ENCODE measurements at places on chromosomes 3 and 15.

DNA sequence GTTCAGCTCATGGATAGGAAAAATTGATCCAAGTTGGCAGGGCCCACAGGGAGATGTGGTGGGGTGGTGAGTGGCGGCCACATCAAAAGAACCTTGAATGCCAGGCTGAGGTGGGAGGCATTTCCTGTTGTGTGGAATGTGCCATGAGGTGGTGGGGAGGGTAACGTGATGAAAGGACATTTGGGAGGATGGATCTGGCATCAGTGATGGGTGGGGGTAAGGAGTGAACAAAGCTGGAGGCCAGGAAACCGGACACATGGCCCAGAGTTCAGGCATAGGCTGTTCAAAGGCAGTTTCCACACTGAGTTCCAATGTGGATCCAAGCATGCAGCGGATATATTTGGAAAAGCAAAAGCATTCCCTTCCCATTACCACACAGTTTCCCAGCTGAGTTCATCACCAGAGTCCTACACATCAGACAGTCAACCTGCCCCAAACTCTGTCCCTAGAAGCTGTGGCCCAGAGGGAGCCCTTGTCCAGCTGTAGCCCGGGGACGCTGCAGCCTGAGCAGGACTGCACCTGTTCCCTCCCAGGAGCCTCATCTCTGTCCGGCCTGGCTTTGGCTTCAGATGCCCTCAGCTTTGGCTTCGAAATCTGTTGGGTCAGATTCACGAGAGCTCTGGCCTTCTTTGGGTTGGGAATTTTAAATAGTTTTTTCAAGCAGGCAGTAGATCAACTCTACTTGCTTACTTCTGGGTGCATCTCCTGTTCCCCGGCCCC lies 37.8 kb upstream of the GOLGA6B start:
- no peak for DNase-seq

GRCh38 chr3:40213556-40213955 lies 96.0 kb upstream of the EIF1B start:
- DNase-seq, result no peak

GRCh38 chr3:107263269-107264021 lies 113.8 kb upstream of the CCDC54 start:
- DNase-seq, result no peak

DNA sequence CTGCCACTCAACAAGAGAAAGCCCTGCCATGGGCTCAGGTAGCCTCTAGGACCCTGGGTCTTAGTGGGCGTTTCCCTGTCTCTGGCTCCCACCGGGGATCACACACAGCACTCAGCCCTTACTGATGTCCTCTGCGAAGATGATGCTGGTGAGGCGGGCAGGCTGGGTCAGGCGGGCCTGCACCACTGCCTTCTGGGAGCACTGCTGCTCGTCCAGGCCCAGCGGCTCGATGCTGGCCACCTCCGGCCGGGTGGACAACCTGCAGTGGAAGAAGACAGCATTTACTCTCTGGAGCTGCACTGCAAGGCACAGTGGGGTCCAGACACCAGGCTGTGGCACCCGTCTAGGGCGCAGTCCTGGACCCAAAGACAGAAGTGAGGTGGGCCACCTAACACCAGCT lies 20.5 kb downstream of the NUP210 start:
- no peak for DNase-seq

DNA sequence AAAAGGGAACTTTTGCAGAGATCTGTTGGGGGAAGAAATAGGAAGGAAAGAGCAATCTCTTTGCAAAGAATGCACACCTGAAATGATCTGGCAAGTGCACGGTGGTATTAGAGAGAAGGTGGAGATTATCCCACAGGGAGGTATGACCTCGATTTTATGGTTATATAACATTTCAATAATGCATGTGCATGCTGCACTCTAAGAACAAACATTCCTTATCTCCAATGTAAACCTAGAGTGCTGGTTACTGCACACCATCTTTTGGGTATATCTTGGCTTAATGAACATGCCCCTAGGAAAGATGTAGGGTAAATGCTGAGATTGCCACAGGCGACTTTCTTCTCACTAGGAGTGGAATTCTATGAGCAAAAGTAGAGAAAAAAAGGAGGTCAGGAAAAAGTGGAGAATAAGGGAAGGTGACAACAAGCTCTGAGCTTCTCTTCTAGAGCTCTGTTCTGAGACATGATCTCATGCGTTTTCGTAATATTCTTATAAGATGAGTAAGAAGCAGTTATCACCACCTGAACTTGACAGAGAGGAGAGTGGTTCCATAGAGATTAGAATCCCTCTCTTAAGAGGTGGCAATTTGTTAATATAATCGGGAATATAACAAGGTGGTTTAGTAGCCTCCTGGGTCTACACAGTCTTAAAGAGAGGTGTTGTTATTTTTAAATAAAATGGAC lies 117.5 kb upstream of the TMC3 start:
- DNase-seq, result no peak

- no peak for DNase-seq
Measured at GRCh38 chr3:141275511-141275910, 43.9 kb downstream of the PXYLP1 start.

- no peak for DNase-seq
Measured at GRCh38 chr3:14691239-14691638, 16.3 kb downstream of the C3orf20 start.

- no peak for DNase-seq
Measured at GRCh38 chr3:140416666-140417065, 261.2 kb upstream of the TRIM42 start.

DNA sequence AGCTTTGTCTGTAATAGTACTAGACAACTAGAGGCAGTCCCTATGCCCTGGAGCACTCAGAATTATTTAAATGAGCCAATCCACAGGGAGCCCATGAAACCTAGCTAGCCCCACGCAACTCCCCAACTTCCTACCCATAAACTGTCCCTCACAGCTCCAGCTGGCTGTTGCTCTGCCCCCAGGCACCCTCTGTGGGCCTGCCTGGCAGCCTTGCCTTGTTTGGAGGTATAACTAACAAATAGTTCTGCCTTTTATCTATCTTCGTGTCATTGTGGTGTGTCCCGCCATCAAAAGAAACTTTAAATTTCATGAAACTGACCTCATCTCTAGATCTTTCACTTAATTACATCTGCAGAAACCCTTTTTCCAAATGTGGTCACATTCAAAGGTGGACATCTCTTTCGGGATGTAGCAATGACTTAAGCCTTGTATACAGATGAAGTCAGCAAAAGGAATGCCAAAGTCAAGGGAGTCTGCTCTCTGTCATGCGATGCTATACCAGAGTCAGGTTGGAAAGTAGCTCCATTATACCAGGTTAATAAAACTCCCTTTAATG lies 1.8 kb upstream of the RTP3 start:
- DNase-seq, result no peak

DNA sequence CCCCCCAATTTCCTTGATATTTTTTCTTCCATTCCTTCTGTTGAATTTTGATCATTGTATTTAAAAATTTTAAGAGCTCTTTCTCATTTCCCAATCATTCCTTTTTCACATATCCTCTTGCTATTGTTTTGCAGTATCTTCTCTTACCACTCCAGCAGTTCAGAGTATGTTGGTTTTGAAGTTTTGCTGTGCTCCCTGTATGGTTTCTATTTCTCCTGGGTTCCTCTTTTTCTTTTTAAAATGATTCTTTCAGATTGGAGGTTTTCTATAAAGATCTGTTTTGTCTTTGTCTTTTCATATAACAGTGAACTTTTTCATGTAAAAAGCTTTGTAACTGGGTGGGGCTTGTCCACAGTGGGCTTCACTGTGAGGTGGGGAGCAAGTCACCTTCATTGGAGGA lies 12.8 kb downstream of the USP3 start:
- no peak for DNase-seq

DNA sequence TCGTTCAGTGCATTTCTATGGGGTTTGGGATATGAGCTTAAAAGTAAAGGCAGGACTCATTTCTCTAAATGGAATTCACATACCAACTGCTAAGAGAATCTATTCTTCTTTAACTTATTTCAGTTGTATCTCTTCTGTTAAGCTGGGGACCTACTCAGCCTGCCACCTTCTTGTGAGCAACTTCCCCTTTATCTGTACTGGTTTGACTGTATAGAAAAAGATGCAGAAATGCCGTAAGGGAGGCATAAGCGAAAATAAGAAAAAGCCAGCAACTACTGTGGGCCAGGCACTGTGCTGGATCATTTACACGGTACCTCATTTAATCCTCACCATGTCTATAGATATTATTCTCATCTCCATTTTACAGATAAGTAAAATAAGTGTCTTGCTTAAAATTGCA lies 38.4 kb downstream of the RBMS3 start:
- DNase-seq, result no peak

- peak; percentile 9 for DNase-seq
Measured at GRCh38 chr3:89032346-89033013, 74.9 kb upstream of the EPHA3 start.

Data from foreskin melanocyte (primary cell).